ENCODE measurements at places on chromosomes 3 and 15. TPM values are rescaled to one million over a fixed set of nuclear protein-coding genes. Genes with fewer than 3 reads are reported as not detected.

DNA sequence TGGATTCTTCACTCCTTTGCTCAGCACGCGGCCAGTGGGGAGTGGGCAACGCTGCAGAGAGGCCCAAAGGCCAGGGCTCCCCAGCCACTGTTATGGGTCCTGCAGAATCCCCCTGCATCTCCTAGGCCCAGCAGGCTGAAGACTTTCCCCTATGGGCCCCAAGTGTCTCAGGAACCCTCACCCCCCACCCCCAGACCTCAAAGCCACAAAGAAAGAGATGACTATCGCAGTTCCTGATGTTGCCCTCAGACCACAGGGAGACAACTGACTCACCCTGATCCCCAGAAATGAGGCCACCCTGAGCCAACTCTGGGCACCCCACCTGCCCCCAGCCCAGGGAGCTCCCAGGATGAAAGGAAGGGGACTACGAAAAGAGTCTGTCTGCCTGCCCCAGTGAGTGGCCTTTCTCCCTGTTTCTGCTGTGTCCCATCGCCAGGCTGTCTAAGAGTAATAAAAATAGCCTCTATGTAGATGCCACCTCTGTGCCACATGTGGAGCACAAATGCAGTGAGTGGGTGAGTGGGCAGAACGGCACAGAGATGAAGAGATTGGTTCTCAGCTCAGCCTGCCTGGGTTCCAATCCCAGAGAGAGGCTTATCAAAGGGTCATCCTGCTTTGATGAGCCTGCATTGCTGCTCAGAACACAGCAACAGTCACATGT, 283.0 kb downstream of the UACA start:
- no peak for DNase-seq

DNA sequence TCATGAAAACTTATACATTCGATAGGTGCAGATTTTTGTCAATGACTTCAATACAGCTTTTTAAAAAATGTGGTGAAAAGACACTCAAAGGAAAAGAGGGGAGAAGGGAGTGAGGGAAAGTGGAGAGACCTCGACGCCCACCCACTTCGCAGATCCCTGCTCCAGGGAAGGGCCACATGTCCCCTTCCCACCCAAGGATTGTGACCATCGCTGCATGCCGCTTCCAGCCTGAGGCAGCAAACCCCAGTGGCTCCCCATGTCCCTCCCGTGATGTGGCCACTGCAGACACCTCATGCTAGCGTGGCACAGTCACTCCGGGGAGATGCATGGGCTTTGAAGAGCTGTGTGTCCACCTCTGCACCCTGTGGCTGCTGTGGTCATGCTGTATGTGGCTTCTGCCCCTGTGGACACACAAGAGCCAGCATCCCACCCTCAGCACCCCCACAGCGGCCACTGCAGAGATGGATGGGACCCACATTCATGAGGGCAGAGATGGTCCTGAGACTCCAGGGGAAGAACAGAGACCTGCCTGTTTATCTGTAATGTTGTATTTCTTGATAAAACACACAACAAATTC, 230.2 kb downstream of the OCA2 start:
- DNase-seq: no peak

DNA sequence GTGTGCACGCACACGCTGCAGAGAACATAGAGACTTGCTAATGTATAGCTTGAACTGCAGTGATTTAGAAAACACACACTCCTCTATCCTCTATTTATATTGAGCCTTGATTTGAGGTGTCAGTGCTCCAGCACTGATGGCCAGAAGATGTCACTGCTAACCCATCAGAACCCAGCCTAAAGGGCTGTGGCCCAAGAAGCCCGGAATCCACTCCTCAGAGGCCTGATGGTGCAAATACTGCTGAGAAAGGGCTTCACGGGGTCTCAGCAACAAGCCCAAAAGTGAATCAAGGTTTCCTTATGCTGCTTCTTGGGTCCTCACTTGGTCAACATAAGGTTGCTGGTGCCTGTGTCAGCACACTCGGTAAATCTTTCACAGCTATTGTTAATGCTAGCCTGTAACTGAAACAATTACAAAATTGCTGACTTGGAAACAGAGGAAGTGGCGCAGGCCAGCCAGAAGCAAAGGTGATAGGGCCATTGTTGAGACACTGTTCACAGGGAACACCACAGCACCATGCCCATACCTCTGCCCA, 60.3 kb downstream of the HEG1 start:
- peak; percentile 71 for DNase-seq

The HDC gene
- not detected for total RNA-seq

The SERPINI1 gene
- 5.8 TPM for total RNA-seq

- DNase-seq: peak; percentile 50
Measured at GRCh38 chr15:57427367-57427821, 51.1 kb downstream of the CGNL1 start.

- no peak for DNase-seq
Measured at GRCh38 chr15:87619161-87619960, 637.2 kb downstream of the NTRK3 start.

DNA sequence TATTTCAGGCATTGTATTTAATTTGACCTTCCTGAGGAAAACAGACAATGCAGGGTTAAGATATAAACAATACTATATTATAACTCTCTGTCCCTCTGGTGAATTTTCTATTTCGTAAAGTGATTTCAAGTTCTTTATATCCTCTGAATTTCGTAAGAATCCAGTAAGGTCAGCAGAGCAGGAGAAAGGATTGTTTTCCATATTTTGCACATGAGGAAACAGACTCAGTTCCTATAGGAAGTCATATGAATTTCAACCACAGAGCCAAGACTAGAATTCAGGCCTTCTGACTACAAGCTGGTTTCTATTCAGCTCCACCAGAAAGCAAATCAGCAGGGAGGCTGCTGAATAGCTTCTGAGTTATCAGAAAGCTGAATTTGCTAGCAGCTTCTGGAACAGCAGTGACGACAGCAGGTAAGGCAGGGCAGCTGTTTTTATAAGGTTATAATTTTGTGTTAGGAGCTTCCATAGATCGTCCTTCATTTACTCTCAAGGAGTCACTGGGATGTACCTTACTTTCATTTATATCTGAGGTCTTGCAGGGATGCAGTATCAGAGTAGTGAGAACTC, 11.1 kb upstream of the PLAAT1 start:
- DNase-seq: no peak

DNA sequence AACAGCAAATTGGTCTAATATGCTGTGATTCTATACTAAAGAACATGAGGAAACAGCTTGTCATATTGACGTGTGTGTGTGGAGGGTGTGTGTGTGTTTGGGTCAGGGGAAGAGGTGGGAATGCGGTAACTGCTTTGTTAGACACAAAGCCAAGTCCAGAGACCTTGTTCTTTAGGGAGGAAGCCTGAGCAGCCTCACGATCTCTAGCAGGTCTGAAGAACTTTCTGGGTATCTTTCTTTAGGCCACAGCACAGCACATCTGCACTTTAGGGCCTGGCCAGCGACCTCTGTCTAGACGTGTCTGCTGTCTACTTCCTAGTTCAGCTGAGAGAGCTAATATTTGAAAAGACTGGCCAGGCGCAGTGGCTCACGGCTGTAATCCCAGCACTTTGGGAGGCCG, 220.0 kb upstream of the TPRG1 start:
- DNase-seq: no peak

GRCh38 chr15:68518785-68519430, 59.9 kb upstream of the CORO2B start:
- no peak for DNase-seq

The ATP8B4 gene
- 0.61 TPM for total RNA-seq

The CDHR4 gene
- total RNA-seq: not detected

DNA sequence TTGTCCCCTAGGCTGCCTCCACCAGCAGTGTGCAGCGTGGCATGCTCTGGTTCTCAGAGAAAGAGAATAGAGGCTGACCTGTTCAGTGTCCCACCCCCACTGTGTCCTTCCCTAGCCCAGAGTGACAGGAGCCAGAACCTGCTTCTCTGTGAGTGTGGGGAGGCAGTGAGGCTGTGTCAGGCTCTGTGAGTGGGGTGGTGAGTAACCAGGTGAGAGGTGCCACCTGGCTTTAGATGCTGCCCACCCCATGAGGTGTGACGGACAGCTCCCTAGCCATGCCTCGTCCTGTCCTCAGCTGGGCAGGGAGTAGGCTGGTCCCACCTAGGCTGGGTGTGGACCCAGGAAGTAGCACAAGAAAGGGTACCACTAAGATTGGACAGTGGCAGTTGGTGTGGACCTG, 6.3 kb downstream of the TEX264 start:
- no peak for DNase-seq

DNA sequence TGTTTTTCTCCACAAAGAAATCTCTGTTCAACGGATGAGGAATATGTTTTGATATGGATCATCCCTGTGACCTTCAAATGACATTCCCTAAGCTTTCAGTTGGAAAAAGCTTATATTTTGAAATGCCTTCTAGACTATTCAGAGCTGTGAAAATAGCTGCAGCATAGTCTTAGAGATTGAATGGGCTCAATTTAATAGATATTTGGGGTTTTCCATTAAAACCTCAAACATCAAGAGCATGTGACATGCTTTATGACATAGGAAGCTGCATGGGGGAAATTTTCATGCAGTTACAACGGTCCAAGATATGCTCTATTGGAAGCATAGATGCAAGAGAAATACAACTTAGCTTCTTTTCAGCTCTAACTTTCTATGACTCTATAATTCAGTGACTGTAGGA, 102.8 kb downstream of the LSAMP start:
- no peak for DNase-seq

DNA sequence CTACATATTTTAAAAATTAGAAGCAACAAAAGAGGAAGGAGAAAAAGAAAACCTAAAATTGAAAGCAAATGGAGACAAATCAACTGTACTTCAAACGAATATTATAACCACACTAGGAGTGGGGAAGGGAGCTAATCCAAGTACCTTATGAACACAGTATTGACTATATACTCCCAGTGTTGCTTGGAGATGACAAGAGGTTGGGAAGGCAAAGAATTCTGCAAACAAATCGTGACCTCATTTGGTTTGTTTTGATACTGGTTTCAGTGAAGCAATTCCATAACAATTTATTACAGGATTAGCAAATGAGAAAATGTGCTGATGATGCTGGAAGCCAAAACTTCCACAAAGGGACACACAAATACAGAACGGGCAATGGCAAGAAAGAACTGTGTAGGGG, 268.1 kb downstream of the ULK4 start:
- no peak for DNase-seq

- DNase-seq: no peak
Measured at GRCh38 chr15:28961391-28961790, 75.6 kb downstream of the APBA2 start.

DNA sequence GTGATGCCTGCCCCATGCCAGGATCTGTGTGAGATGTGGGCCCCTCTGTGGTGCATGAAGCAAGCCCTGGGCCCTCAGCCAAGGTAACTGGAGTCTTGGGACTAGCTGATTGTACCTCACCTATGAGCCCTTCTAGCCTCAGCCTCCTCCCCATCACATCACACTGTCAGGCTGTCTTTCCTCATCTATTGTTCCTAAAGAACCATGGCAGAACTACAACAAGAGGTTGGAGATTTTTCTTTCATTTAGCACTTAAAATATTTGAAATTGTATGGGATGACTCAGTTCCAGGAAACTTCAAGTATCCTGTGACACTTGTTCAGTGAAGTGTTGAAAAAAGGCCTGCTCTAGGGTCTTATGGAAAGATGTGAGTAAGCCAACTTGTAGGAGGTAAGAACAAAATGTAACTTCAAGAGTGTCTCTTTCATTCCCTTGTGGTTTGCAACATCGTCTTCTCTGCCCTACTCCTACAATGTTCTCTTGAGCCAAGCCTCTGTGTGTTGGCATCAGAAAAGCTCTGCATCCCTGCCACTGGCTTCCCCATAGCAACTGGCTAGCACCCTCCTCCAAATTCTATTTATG, 58.7 kb upstream of the TIPARP start:
- DNase-seq: no peak

- peak; percentile 80 for DNase-seq
Measured at GRCh38 chr15:68372291-68372811, 59.6 kb downstream of the ITGA11 start.

The CIB2 gene
- 37.1 TPM for total RNA-seq

The ZDHHC23 gene
- 25.2 TPM for total RNA-seq

DNA sequence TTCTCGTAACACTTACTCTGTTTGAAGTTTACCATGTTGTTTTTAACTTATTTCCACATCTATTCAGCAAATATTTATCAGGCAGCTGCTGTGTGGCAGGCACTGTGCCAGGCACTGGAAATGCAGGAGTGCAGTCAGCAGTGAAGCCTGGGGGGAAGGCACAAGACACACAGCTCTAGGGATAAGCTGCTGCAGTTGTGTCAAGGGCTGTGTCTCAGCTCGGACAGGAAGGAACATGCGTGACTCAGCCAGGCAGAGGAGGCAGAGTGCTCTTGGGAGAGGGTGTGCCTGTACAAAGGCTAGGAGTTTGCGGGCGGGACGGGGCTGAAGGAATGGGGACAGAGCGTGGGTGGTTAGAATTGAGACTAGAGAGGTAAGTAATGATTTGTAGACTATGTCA, 24.7 kb downstream of the LYSMD4 start:
- no peak for DNase-seq

The CLDN11 gene
- total RNA-seq: 2.4 TPM

DNA sequence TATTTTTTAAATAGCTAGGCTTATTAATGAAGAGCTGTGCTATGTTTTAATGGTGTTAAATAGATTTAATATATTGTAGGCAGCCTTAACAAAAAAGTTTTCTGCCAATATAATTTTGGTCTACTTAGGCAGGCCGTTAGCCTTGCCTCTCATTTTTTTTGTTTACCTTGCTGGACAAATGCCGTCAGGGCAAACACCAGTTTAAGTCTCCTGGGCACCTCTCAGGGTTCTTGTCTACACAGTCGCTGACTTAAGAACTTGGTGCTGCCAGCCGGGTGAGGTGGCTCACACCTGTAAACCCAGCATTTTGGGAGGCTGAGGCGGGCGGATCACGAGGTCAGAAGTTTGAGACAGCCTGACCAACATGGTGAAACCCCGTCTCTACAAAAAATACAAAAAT, 153.3 kb downstream of the ULK4 start:
- no peak for DNase-seq

GRCh38 chr15:70376929-70377691, 279.4 kb upstream of the TLE3 start:
- DNase-seq: peak; percentile 35

GRCh38 chr3:165800970-165801369, 36.3 kb downstream of the BCHE start:
- no peak for DNase-seq

DNA sequence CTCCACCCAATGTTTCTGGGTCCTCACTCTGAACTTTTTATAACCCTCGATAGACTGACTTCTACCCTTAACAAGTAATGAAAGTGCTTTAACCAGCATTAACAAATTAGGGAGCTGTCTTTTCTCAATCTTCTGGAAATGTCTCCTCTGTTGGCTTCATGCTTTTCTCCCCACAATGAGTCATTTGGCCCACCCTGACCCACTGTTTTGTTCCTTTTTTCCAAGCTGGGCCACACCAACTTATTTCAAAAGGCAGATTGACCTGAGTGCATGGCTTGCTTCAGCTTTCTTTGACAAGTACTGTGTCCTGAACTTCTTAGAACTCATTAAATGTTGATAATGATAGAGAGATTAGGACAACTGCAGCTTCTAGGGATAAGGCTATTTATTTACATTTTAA, 199.6 kb upstream of the SEMA6D start:
- DNase-seq: no peak

DNA sequence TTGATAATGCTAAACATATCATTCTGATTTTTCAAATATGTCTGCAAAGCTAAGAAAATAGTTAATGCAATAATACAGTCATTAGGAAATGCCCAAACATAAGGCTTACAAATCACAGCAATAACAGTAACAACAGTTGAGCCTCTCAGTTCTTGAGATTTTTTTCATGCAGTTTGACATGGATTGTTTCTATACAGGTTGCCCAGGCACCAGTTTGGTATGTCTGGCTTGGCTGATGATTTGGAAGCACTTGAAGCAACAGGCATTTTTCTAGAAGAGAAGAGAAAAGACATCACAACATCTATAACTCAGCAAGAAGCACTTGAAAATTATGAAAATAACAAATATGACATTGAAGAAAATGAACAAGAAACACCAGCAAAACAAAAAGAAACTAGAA, 78.7 kb upstream of the COL6A5 start:
- no peak for DNase-seq

Measured in H9 (cell line).